ENCODE measurements at places on chromosomes 13 and 19.

GRCh38 chr13:59424661-59425060 is 739.1 kb downstream of the DIAPH3 start:
- DNase-seq = no peak

GRCh38 chr13:97460004-97460775 is 26.2 kb downstream of the RAP2A start:
- no peak for DNase-seq

DNA sequence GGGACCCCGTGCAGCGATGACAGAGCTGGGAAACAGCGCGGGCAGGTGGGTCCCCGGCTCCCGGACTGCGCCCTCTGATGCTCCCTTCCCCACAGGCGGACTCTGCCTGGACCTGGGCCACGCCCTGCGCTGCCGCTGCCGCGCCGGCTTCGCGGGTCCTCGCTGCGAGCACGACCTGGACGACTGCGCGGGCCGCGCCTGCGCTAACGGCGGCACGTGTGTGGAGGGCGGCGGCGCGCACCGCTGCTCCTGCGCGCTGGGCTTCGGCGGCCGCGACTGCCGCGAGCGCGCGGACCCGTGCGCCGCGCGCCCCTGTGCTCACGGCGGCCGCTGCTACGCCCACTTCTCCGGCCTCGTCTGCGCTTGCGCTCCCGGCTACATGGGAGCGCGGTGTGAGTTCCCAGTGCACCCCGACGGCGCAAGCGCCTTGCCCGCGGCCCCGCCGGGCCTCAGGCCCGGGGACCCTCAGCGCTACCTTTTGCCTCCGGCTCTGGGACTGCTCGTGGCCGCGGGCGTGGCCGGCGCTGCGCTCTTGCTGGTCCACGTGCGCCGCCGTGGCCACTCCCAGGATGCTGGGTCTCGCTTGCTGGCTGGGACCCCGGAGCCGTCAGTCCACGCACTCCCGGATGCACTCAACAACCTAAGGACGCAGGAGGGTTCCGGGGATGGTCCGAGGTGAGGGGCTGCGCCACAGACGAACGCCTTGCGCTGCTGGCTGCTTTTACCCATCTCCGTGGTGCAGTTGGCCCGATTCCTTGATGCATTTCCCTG is 7.8 kb upstream of the SELENOV start:
- DNase-seq = peak; percentile 37

GRCh38 chr13:51958217-51958547 is 53.1 kb downstream of the ATP7B start:
- no peak for DNase-seq

DNA sequence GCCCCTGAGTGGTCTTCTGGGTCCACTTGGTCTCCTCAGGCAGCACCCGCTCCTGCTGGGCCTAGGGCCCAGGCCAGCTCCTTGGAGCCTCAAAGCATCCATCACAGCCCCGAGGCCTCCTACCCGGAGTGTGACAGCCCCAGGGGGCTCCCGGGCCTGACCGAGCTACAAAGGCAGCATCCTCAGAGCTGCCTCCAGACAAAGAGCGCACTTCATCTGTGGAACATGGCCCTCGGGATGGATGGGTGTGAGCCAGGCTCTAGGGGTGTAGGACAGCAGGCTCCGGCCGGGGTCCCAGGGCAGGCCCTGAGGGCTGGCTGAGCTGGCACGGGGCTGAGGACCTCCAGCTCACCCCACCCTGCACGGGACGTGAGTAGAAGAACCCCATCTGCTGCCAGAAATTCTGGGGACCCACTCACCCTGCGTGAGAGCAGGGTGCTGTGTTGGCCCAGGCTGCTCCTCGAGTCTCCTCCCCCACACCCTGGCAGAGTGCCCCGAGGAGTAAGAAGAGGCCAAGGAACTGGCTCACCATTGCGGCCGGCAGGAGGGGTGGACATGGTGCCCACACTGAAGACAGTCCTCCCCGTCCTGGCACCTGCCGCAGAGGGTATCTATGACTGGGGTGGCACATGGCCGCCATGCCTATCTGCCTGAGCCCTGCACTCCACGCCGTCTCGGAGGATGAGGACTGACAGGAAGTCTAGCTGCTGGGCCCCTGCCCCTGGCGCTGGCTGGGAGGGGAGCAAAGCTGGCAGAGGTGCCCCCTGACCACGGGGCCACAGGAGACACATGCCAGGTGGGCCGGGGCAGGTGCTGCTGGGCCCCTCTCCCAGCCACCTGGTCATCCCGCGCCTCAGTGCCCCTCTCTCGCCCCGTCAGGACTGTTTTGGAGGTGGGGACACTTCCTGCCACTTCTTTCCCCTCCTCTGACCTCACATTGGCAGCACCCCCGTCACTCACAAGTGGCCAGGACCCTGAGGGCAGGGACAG is 22.3 kb downstream of the CEBPG start:
- DNase-seq = no peak

GRCh38 chr13:93298713-93299112 is 72.1 kb downstream of the GPC6 start:
- DNase-seq = no peak

DNA sequence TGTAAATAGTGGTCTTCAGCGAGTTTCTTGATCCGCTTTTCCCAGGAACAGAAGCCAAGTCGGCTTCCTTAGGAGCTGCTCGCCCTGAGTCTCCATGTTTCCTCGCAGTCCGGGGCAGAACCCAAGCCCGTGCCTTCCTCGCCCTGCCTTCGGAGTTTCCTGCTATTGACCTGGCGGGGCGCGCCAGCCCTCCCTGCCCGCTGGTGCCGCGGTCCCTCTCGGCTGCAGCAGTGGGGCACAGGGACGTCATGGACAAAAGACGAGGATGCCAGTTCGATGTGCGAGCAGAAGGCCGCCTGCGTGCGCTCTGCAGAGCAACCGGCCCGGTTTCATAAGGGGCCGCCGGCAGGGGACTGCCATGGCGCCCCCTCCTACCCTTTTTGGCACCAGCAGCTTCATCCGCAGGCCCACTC is 156.6 kb downstream of the TM9SF2 start:
- DNase-seq = peak; percentile 59

GRCh38 chr13:36559375-36559774 is 114.4 kb upstream of the SERTM1 start:
- no peak for DNase-seq

DNA sequence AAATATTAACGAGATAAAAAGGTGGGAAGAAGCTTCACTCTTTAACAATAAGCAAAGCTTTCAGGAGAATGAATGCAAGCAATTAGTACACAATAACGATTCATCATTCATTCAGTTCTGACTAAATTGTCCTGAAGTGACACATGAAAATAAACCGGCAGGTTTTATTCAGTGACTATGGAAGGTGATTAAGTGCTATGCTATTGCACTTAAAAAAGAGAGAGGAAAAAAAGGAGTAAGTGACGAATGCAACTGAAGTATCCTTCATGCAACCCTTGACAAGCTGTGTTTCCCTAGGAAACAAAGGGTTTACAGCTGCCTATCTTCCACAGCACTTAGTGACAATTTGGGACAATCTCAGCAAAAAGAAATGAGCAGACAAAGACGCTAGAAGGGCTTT is 1.4 kb downstream of the LIG4 start:
- DNase-seq = no peak

DNA sequence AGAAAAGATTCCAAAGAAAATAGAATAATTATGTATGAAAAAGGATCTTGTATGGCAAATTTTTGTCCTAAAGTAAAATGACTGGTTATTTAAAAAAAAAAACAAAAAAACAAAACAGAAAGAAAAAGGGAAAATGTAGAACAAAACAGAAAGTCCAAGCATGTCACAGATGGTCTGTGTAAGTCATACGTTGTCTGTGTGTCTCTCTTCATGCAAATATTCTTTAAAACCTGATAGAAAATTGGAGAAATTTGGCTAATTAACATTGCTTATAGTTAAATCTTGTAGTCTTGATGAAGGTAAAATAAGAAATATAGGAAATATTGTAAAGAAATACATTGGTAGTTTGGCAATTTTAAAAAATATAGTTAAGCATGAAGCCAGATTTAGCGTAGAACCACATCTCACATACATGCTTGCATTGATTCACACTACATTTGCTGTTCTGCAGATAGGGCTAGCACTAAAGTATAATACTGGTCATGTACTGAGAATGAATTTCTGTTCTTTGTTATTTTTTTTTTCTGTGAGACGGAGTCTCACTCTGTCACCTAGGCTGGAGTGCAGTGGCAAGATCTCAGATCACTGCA is 58.4 kb downstream of the SPRYD7 start:
- DNase-seq = no peak

DNA sequence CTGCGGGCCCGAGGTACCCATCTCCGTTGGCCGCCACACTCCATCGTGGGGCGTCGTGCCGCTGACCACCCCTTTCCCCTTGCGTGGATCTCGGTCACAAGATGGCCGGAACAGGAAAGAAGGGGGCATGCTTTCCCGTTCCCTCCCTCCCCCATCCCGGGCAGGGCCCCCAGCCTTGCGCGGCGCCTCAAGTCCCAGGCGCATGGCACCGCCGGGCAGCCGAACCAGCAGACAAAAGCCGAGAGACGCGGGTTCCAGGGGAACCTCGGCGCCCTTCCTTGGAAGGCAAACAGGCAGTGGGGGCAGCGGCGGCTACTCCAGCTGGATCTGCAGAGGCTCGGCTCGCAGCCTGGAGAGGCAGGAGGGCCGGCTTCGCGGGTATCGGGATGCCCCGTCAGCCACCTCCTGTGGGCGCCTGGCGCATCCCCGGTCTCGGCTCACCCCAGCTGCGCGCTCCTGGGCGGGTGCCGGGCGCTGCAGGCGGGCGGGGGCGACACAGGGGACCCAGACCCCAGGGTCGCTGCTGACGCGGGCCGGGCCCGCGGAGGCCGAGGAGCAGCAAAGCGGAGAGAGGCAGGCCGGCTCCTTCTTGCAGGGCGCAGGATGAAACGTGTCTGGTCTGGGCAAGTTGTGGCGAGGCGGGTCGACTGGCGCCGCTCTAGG is 439 bp downstream of the DZIP1 start:
- DNase-seq = no peak

DNA sequence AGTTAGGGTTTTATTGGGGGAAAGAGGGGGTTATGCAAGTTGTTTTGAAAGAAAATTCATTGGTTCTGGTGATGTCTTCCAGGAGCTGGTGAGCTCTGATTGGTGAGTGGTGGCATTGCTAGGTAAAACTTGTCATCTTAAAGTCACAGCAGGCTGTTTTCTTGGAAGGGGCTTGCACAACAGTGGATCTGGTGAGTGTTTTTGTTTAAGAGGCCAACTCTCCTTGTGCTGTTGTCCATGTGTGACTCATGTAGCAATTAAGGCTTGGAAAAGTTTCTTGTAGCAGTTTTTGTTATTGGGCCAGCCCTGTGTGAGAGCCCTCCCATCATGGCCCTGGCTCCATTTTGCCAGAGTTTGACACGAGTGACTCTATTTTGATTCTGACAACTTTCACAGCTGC is 109.4 kb downstream of the RFC3 start:
- DNase-seq = no peak

GRCh38 chr13:41568972-41569351 is 111.6 kb downstream of the RGCC start:
- DNase-seq = no peak

GRCh38 chr19:45595814-45596213 is 6.2 kb downstream of the GPR4 start:
- no peak for DNase-seq

- DNase-seq = no peak
These were observed 17.8 kb downstream of the POP4 start for GRCh38 chr19:29623726-29624488.

- DNase-seq = no peak
These were observed 1.4 kb downstream of the ZNF776 start for GRCh38 chr19:57748029-57748428.

DNA sequence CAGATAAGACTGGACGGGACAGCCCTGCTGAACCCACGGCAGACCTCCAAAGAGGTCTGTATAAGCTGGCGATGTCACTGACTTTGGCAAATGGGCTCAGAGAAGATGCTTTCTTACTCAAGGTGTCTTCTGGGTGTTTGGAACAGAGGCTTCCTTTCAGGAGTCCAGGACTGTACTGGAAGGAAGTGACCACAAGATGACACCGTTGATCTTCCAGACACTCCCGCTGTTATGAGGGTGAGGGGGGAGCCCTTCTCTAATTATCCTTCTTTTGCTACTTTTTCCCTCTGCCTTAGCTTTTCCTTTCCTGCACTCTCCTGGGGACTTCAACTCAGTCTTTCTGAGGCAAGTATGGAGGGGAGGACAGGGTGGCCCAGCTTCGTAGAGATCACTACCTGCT is 65.2 kb upstream of the ZNF599 start:
- DNase-seq = no peak

GRCh38 chr19:42284591-42285341 is 15.7 kb downstream of the CIC start:
- DNase-seq = peak; percentile 31

GRCh38 chr13:21625366-21625765 is 21.4 kb upstream of the MICU2 start:
- DNase-seq = peak; percentile 26

DNA sequence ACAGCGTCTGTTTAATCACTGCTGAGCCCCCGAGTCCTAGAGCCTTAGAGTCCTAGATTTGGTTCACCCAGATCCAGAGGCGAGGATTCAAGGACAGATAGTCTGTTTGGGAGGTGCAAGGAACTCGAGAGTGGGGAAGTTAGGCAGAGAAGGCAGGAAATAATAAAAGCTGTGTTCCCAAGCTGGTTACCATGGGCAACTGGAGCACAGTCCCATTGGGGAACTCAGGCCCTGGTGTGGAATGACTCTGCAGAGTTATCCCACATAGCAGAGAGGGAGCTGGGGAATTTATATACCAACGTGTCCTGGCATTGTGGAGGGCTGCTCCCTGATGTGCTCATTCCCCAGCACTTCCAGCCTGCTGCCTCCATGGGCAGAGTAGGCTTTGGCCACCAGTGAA is 9.7 kb downstream of the IGSF23 start:
- no peak for DNase-seq

- no peak for DNase-seq
These were observed 144.3 kb upstream of the FRY start for GRCh38 chr13:31887286-31887685.

GRCh38 chr13:33537676-33538075 is 252.1 kb upstream of the STARD13 start:
- no peak for DNase-seq

- DNase-seq = no peak
These were observed 460.0 kb downstream of the COG6 start for GRCh38 chr13:40115426-40115825.

- DNase-seq = no peak
These were observed 262.3 kb downstream of the POU4F1 start for GRCh38 chr13:78341032-78341431.
